ENCODE measurements at places on chromosomes 1 and 21.
A peak's percentile ranks its signal among the peaks of the same experiment; 100 is the strongest.

DNA sequence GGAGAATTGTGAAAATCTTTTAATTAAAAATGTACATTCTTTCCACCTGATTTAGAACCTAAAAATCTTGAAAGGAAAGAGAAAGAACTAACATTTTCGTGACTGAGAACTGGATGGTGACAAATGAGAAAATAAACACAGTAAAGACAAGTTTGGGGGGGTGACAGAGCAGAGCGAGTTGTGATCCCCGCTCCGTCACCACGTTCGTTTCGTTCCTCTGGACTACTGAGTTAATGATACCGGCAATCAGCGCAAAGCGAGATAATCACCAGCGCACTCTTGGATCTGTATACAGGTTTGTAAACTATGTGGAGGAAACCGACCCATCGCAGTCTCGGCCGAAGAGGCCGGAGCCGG lies 31.2 kb upstream of the CFAP126 start:
- DNase-seq: no peak

- DNase-seq: no peak
These were observed 5.1 kb upstream of the DSTYK start for GRCh38 chr1:205216588-205216987.

DNA sequence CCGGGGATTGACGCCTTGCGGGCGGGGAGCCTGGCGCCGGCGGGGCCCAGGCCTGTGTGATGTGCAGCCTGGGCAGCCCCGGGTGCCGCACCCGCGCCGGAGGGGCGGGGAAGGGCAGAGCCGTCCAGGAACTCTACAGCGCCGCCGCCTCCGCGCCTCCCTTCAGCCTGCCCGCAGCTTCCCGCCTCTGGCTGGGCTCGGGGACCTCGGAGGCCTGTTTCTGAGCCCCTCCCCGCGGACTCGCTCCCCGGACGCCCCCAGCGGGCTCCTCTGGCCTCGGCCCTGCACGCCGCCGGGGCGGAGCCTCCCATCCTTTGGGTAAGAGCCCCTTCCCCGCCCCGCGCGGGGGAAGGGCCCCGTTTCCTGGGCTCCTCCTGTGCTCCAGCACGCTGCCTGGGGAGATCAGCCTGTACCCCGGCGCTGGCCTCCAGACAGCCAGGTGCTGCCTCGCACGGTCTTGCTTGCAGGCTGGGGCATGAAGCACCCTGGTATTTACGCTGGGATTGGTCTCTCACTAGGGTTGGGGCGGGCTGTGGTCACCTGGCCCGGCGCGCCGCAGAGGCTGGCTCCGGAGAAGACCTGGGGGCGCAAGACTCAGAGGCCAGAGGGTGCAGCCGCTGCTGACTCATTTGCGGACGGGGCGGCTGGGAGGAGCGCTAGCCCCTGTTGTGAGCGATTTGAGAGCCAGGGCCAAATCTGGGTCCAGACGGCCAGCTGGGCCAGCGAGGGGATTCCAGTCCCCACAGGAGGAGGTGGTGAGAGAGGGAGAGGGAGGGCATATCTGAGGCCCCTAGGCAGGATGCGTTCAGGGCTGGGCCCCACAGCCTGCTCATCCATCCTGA lies 5.7 kb upstream of the ACOT11 start:
- DNase-seq: no peak

GRCh38 chr1:180646547-180646946 lies 14.7 kb downstream of the XPR1 start:
- no peak for DNase-seq

DNA sequence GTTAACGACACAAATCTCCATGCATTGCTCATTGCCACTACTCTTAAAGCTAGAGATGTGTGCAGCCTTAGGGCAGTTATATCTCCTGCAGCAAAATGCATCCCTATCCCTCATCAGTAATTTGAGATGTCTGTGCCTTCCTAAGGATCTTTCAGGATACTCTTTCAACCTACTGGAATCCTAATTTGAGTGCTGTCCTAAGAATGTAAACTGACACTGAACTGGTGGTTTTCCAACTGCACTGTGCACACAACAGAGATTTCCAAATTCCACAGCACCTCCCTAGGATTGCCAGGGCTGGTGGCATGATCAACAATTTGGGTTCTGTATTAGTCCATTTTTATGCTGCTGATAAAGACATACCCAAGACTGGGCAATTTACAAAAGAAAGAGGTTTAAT lies 193.9 kb downstream of the LTN1 start:
- no peak for DNase-seq

DNA sequence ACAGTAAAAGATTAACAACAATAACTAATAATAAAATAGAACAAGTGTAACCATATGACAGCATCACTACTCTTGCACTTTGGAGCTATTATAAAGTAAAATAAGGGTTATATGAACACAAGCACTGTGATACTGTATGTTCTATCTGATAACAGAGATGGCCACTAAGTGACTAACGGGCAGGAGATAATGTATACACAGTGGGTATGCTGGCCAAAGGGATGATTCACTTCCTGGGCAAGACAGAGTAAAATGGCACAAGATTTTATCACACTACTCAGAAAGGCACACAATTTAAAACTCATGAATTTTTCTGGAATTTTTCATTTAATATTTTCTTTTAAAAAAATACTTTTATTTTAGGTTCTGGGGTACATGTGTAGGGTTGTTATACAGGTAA lies 12.3 kb downstream of the SLC9C2 start:
- DNase-seq: no peak

- DNase-seq: no peak
These were observed 395.9 kb upstream of the CAMK1G start for GRCh38 chr1:209187589-209187988.

GRCh38 chr1:11151826-11152612 lies 37.1 kb upstream of the ANGPTL7 start:
- no peak for DNase-seq

DNA sequence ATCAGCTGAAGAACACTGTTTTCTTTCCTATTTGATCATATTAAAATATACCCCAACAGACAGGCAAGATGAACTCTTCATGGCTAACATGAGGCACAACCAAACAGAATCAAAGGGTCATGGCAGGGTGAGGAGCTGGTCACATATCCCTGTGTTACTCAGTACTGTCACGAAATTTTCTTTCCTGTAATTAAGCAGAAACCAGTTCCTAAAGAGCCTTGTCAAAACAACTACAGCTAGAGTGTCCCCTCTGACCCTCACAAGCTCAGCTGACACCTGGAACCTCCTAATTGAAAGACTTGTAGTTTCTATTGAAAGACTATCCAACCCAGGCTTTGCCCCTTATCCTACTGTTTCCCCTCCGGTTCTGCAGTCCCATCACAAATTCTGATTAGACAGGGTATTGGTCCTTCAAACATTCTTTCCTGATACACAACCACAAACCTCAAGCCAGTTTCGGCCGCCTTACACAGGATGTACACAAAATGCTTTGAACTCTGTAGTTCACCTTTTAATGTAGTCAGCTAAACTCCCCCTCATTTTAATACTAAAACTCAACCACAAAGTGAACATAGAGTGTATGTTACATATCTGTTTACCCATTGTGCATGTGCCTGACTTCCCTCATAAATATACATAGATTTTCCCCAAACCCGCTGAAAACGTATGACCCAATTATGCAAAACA lies 651.9 kb downstream of the MRPL39 start:
- no peak for DNase-seq

GRCh38 chr1:96962216-96962615 lies 240.6 kb downstream of the PTBP2 start:
- no peak for DNase-seq

GRCh38 chr1:56185493-56185892 lies 393.9 kb downstream of the PLPP3 start:
- DNase-seq: no peak

GRCh38 chr1:44591381-44591780 lies 82.9 kb downstream of the TMEM53 start:
- no peak for DNase-seq

DNA sequence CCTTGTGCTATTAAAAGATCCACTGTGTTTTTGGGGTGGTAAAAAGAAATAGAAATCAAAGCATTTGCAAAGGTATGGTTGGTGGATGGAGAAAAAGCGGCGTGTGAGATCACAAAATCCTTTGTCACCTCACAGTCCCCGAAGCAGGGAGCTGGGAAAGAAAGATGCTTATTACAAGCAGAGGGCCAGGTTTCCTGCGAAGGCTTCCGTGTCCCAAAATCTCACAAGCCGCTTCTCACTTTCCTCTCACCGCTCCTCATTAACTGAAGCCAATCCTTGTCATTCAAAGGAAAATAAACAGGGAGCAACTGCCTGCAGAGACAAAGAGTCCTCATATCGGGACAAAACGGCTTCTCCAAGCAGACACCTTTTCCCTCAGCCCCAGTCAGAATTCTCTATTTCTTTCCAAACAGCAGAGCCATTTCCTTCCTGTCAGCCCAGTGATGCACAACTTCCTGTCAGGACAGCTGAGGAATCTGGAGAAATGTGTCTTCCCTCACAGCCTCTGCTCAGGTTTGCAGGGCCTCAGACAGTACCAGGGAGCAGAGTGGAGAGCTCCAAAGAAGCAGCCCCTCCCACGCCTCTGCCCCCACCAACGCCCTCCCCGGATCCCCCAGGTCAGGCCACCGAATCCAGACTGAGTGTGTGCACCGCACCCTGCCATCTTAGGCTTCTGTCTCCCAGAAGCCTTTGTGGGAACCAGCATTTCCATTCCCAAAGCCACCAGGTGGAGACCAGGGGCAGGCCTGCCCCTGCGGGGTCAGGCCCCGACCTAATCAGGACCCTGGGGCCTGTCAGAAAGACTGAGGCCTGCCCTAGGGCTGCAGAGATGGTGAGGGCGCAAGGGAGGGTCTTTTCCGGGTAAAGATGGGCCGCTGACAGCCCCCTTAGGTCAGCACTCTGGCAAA lies 29.6 kb downstream of the KCNN3 start:
- DNase-seq: peak; percentile 63

DNA sequence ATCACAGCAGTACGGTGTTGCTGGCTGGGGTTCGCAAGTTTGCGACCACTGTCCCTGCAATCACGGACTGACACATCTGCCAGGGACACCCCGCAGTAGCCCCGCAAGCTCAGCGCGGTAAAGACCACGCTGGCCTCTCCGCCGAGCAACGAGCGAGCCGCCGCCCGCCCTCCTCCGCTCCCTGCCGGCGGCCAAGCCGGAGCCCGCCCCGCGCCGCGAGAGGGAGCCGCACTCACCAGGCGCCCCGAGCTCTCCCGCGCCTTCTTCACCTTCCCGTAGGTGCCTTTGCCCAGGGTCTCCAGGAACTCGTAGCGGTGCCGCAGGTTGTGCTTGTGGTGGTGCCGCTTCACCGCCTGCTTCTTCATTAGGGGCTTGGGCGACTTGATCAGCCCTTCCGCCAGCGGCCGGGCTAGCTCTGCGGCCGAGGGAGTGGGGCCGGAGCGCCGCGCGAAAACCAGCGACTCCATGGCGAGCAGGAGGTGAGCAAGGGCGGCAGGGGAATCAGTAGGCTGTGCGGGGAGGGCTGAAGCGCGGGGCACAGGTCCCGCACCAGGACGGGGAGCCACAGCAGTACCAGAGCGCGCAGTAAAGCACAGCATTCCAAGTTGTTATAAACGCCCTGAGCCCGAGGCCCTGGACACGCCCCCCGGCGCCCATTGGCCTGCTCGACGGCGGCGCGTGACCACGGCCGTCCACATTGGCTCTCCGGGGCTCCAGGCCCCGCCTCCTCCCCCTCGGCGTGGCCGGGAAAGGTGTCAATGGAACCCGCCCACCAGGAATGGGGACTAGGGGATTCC lies at the start of gene NUAK2:
Gene NUAK2 (minus strand): TSS at position 584 of the 797 bp plus-strand sequence. CDS start 117 bp downstream, at position 467.
- peak; percentile 76 for DNase-seq

- no peak for DNase-seq
These were observed 24.2 kb upstream of the CDC14A start for GRCh38 chr1:100328133-100328532.

Measured in right renal pelvis (tissue), 4 donors.